ENCODE measurements at places on chromosomes 4 and X. TPM values are rescaled to one million over a fixed set of nuclear protein-coding genes. Genes with fewer than 3 reads are reported as not detected.

- H3K4me1 ChIP-seq, result peaks cover 10% of the 10 kb centered on the region
- H3K36me3 ChIP-seq, result no peaks in the 10 kb centered on the region
- no peak overlapping the region for H3K27ac ChIP-seq
These were observed 19.2 kb downstream of the DIAPH2 start for GRCh38 chrX:96703816-96704215.

- H3K4me1 ChIP-seq, result peaks cover 17% of the 10 kb centered on the region
- H3K27ac ChIP-seq, result no peak overlapping the region
- peak; percentile 56 for DNase-seq
These were observed 56.5 kb downstream of the LIMCH1 start for GRCh38 chr4:41594432-41594831.

The GIMD1 gene
- not detected for total RNA-seq

DNA sequence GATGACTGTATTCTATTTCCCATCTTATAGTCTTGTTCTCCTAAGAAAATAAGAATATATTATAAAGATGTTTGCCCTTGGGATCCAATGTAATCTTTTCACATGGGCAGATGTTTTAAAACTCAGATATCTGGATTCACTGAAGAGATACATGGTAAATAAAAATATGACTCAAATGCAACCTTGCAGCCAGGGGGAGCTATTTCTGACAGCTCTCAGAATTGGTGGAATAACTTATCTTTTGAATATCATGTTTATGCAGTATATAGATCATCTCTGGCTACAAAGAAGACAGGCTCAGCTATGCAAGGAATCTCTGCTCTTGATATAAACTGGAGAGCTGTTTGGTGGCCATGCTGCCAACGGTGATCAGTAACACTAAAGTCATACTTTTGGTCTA lies 274.7 kb downstream of the GLUD2 start:
- H3K4me3 ChIP-seq, result no peak overlapping the region
- H3K27ac ChIP-seq, result no peak overlapping the region
- H3K36me3 ChIP-seq, result no peaks in the 10 kb centered on the region
- no peaks in the 10 kb centered on the region for H3K27me3 ChIP-seq
- no peaks in the 10 kb centered on the region for H3K4me1 ChIP-seq
- DNase-seq, result no peak

The FAAH2 gene
- total RNA-seq, result not detected

DNA sequence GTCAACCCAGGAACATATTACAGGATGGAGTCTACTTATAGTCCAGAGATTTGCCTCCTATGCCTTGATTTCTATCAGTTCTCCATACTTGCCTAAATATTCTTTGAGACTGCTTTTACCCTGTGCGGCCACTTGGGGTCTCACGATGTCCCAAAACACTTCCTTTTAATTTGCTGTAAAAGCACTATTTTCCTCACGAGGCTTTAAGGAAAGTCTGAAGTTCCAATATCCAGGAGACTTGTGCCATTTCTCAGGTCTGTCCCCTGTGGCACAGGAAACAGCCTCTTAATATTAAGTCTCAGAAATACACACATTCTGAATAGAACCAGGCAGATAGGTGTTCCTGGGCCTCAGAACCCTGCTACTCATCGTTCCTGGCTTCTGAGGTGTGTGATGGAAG lies 142.9 kb downstream of the TMEM164 start:
- H3K4me1 ChIP-seq, result peaks cover 10% of the 10 kb centered on the region
- DNase-seq, result no peak
- no peak overlapping the region for H3K4me3 ChIP-seq
- no peaks in the 10 kb centered on the region for H3K27me3 ChIP-seq
- no peaks in the 10 kb centered on the region for H3K36me3 ChIP-seq
- H3K27ac ChIP-seq, result no peak overlapping the region

GRCh38 chr4:126097155-126097799 lies 782.5 kb downstream of the FAT4 start:
- H3K36me3 ChIP-seq, result no peaks in the 10 kb centered on the region
- H3K27ac ChIP-seq, result no peak overlapping the region
- H3K27me3 ChIP-seq, result no peaks in the 10 kb centered on the region

DNA sequence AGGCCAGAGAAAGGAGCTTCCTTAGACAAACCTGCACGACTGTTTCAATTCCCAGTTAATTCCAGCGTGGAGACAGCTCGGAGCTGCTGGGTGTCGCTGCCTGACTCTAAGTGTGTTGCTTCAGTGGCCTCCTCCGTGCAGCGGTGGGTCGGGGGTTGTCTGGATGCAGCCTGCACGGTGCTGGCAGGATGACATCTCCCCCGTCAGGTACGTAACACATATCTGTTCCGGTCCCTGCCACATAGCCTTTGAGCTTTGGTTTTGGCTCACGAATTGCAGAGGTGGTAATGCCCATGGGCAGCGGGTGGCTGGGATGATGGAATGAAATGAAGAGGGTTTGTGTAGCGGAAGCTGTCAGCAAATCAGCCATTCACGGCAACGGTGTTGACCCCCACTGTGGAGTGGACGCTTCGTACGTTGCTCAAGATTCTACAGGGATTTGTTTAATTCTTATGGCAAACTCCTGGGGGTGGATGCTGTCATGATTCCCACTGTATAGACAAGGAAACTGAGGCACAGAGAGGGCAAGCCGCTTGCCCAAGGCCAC lies 33.7 kb upstream of the HMX1 start:
- H3K4me3 ChIP-seq, result no peak overlapping the region
- H3K27ac ChIP-seq, result no peak overlapping the region
- no peaks in the 10 kb centered on the region for H3K36me3 ChIP-seq
- DNase-seq, result no peak

GRCh38 chrX:39689376-39690104 lies 408.2 kb downstream of the BCOR start:
- no peak for DNase-seq
- H3K4me3 ChIP-seq, result peak overlapping the region; percentile 55
- no peaks in the 10 kb centered on the region for H3K36me3 ChIP-seq
- peaks cover 6% of the 10 kb centered on the region for H3K4me1 ChIP-seq
- H3K27me3 ChIP-seq, result peaks cover 61% of the 10 kb centered on the region
- peak overlapping the region; percentile 58 for H3K27ac ChIP-seq

GRCh38 chrX:13412208-13412600 lies 92.4 kb upstream of the ATXN3L start:
- H3K36me3 ChIP-seq, result no peaks in the 10 kb centered on the region
- no peak for DNase-seq
- no peak overlapping the region for H3K27ac ChIP-seq
- no peaks in the 10 kb centered on the region for H3K27me3 ChIP-seq

Data from heart left ventricle (tissue), 16 donors.